Sigmoid colon (tissue), 7 donors: ENCODE measurements at places on chromosomes 2 and 18. TPM values are rescaled to one million over a fixed set of nuclear protein-coding genes. Genes with fewer than 3 reads are reported as not detected.

GRCh38 chr2:98472961-98473746, 28.5 kb downstream of the INPP4A start:
- DNase-seq: peak; percentile 42

- DNase-seq: no peak
Observed at GRCh38 chr2:31082002-31082401, 56.2 kb downstream of the GALNT14 start.

DNA sequence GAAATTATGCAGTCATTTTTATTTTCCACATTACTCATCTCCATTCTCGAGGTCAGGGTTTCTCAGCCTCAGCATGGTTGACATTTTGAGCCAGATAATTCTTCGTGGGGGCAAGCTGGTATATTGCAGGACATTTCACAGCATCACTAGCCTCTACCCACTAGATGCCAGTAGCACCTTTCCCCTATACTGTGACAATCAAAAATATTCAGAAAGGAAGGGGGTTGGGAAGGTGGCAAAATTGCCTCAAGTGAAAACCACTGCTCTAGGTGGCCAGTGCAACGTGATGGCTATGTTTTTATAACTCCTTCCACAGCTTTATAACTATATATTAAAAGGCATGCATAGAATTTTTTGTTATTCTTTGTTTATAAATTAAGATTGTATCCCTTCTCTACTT, 294.5 kb downstream of the CNTNAP5 start:
- DNase-seq: no peak

Gene FEV
- 6.0 TPM for polyA plus RNA-seq

- DNase-seq: no peak
Observed at GRCh38 chr18:49959176-49959575, 145.8 kb upstream of the ACAA2 start.

GRCh38 chr2:144711630-144712549, 192.0 kb upstream of the ZEB2 start:
- DNase-seq: no peak

DNA sequence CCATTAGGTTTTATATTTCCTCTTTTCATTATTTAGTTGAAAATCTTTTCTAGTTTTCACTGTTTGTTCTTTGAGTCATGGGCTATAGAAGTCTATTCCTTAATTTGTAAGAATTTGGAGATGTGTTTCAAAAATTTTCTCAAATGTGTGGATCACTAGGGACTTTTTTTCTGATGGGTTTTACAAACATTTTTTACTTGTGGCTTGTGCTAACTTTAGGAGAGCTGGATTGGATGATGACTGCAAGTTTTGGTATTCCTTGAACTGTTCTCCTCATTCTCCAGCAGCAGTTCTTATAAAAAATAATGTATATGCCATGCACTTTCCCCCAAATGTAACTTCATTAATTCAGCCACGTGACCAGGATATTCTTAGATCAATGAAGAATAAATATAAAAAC, 94.7 kb upstream of the CWC22 start:
- DNase-seq: no peak

Gene KCNK3
- polyA plus RNA-seq: under 0.01 TPM

GRCh38 chr2:231332872-231333500, 62.5 kb upstream of the B3GNT7 start:
- DNase-seq: no peak

GRCh38 chr18:10336749-10337350, 117.6 kb upstream of the APCDD1 start:
- no peak for DNase-seq

Gene CHMP1B
- polyA plus RNA-seq: 44.8 TPM

GRCh38 chr18:6107794-6108193, 212.5 kb upstream of the TMEM200C start:
- no peak for DNase-seq

DNA sequence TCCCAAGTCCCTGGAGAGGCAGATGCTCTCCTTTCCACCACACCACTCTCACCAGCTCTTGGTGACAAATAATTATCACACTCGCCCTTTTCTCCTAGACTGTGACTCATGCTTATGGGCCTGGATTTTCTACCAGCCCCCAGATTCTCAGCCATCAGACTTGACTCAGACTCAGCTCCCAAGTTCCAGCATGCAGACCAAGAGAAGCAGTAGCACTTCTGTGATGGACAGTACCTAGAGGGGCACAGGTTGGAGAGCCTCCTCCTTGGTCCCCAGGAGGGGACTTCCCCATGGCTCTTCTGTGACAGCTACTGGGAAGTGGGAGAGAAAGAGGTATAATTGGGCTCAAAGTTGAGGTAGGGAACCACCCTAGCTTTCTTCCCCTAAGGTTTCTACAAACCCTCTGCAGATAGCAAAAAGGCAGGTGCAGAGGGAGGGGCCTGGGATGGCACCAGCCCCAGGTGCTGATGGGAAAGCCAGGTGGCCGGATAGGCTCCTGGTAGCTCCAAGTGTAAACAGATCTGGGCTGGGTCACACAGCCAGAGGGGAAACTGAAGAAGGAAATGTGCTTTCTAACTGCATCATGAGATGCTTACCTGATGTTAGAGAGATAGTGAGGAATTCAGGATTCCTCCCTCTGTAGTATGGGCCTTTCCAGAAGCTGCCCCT, 4.1 kb downstream of the TCF23 start:
- DNase-seq: no peak
